RPMI8226 (cell line): ENCODE measurements at places on chromosomes 1 and 21.
A peak's percentile ranks its signal among the peaks of the same experiment; 100 is the strongest.

- peak; percentile 67 for DNase-seq
These were observed 228.9 kb upstream of the TMEM51 start for GRCh38 chr1:14924455-14925331.

DNA sequence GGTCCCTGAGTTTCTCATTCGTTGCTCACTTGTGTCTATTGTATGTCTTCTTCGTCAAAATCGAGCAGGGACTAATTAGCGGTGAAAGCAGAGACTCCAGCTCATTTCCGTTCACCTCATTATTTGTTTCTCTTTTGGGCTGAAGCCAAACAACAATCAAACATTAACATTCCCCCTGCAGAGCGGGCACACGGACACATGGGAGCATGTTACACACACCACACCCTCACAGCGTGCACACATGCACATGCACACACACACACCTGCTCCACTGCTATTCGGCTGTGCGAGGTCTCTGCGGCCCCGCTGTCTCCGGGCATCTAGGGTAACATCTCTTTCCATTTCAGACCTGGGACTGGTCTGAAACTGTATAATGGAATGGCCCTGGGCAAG lies 58.5 kb upstream of the LRRC8D start:
- no peak for DNase-seq

DNA sequence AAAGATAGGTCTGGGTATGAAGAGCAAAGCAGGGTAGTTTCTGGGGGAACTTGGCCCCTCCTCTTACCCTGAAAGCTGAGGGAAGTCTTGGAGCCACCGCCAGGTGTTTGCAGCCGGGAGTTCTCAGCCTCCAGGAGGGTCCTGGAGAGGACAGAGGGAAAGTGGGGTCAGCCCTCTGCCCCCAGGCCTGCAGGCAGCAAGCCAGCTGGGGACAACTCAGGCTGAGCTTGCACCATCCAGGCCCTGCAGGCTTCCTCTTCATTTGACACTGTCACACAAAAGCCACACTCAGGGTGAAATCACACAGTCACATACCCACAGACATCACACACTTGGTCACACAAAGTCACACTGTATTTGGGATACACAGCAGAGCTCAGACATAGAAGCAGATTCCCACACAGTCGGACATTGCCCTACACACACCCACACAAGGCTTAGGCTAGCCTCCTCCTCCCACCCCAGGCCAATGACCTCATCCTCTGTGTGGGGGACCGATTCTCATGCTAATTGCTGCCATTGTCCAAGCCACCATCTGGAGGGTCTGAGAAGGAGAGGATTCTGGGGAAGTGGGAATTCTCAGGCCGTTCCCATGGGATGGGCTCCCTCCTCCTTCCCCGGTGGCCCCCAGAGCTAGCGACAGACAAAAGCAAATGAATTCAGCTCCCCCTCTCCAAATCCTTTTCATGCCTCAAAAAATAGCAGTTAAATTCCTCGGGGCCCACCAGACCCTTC lies 3.7 kb downstream of the NES start:
- no peak for DNase-seq

DNA sequence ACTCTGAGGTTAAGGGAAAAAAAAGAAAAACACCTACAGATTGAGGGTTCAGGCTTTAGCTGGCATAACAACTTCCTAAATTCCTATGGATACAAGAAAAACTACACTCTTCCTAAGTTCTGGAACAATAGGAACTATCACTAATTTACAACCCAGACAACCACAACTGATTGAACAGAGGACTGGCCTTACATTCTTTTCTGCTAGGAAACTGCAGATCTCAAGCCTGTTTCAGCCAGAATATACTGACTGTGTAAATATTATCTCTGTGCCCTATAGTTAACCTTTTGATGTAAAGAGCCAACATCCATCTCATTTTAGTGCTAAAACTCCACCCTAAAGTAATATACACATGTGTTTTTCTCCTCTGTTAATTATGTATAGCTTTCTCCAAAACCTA lies 1186.5 kb upstream of the TMPRSS15 start:
- no peak for DNase-seq

GRCh38 chr1:62687421-62687902 lies 724 bp downstream of the DOCK7 start:
- DNase-seq, result peak; percentile 28
